ENCODE measurements at places on chromosomes 1 and 21.

GRCh38 chr1:231580874-231581273 is 45.7 kb upstream of the DISC1 start:
- no peak for DNase-seq

DNA sequence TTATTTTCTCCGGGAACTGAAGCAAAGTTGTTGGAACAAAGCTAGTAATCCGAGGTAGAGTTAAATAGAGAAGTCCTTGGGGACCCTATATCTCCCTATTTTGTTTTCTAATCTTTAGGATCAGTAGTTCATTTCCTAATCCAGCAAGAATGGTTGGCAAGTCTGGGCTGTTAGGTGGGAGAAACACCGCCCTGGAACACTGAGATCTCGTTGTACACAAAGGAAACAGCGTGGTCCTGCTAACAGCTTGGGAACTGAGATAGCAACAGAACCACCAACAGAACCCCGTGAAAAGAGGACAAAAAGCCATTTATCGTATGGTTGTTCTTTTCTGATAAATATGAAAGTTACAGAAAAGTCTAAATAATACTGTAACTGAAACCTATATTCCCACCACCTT is 121.9 kb upstream of the CDC42BPA start:
- no peak for DNase-seq

GRCh38 chr21:35475762-35476161 is 426.7 kb upstream of the RUNX1 start:
- no peak for DNase-seq

DNA sequence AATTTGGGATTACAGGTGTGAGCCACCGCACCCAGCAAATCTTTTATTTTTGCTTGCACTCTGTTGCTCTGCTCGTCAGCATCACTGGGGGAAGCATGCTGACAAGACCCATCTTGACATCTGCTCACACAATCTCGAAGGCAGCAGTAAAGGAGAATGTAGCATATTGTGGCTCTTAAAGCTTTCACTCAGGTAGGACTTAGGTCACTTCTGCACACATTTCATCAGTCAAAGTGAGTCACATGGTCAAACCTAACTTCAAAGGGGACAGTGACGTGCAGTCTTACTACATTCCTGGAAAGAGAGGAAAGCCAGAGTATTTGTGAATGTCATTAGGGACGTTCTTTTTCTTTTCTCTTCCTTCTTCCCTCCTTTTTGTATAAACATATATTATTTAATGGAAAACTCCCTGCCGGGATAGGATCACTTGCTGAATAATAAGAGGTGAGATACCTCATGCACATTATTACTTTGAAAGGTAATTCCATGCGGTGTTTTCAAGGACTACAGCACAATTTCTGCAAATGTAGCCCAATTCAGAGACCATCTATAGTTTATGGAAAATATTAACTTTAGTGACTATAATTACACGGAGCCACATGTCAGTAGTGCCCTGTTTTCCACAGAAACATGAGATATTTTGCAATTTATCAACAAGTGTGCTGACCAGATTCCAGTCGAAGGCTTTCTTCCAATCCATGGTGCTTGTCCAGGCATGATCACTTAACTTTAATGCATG is 19.3 kb upstream of the ACBD6 start:
- DNase-seq = no peak

DNA sequence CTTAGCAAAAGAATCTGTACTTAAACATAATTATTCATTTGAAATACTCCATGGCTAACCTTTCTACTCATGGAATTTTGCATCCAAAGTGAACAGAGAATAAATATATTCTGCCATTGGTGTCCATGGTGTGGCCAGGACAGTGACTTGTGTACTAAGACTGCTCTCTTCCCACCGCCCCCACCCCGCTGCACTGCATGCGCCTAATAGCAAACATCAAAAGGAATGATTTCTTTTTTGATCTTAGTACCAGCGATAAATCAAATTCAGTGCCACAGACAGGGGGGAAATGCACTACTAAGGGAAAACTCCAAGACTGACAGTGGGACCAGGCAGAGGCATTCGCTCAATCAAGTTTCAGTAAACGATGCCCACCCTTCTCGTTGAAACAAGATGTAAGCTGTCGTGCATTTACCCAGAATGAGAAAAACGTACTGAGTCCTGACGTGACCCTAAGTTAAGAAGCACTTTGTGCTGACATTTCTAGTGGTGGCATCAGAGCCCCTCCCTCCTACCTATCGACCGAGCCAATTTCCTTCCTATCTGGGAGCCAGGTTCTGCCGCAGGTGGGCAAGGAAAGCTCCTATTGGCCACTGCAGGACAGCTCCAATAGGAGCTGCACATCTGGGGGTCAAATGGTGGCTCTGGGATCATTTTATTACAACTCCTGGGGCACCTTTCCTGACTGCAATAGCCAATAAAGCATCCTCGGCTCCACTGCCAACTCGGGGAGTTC is 12.5 kb downstream of the ESRRG start:
- DNase-seq = no peak

DNA sequence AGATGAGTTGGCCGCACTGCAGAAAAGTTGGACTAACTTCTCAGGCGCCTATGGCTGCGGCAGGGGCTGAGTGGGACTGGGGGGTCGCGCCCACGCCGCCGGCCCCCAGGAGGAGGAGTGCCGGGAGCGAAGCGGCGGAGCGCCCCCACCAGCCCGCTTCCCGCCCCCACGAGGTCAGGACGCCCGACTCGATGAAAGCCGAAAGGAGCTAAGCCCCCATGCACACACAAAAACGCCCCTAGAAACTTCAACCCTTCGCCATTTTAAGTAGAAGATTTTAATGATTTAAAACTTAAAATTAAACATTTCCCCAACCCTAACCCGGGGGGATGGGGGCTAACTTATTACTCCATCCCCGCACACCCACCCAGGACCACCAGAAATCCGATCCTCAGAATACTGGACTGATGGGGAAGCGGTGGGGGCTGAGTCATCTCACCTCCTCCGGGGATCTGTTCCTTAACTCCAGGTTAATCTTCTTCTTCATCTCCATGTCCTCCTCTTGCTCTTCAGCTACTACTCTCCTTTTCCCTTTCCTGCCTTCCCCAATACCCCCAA is 539 bp downstream of the ANP32E start:
- no peak for DNase-seq

- no peak for DNase-seq
These were observed 63.1 kb downstream of the C1orf21 start for GRCh38 chr1:184449916-184450315.

DNA sequence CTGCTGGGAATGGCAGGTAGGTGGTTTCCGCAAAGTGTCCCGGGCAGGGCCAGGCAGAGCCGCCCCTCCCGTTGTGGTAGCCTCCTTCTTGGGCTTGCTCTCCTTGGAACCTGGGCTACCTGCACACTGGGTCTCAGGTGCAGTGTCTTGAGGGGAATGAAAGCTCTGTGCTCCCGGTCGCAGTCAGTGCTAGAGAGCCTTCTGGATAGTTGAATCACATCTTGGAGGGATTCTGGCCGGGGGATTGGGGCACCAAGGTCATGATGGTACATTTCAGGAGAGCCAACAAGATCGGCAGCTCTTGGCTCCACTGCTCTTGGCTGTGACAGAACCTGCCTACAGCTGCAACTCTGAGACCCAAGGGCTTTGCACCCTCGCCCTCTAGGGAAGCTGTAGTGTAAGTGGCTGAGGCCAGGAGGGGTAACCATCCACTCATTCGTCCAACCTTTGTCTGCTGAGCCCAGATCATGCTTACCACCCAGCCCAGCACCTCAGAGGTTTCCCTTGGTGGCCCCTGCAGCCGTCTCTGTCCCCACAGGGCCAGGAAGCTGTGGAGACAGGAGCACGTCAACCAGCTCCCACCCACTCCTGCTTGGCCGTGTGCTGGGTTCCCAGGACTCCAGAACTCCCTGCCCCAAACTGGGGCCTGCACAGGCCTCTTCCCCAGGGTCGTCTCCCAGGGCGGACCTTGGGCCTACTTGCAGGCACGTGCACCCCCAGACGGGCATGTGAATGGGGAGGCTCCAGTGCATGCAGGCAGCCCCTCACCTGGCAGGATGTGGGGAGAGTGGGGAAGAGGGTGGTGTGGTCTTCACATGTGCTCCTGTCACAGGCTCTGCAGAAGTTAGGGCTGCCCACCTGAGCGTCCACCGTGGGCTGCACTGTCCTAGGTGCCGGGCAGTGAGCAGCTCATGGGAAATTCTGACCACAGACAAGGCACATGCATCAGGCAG is 40.0 kb downstream of the NTPCR start:
- DNase-seq = no peak

GRCh38 chr1:14906665-14907064 is 246.9 kb upstream of the TMEM51 start:
- DNase-seq = no peak

- no peak for DNase-seq
These were observed 5.1 kb upstream of the HP1BP3 start for GRCh38 chr1:20792196-20792595.

All from activated gamma-delta T cell (primary cell).